ENCODE measurements at places on chromosomes 16 and 17.

- DNase-seq = no peak
These were observed 21.9 kb downstream of the AIPL1 start for GRCh38 chr17:6413065-6413464.

DNA sequence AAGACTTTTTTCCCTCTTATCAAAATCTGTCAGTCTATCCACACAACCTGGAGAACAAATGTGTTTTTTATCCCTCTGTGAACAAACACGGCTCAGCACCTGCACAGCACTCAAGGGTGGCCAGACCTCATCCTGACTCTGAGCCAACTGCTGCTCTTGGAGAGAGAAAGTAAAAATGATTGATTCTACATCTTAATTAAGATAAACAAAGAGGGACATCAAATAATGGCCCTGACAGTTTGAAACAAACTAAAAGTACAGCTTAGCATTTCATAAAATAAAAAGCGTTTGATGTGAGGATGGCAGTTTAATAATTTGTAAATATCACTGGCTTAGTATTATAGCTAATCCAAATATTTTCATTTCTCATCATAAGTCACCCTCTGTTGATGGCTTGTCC is 106.2 kb downstream of the SNX11 start:
- DNase-seq = no peak

GRCh38 chr17:51191895-51192294 is 25.7 kb downstream of the NME2 start:
- no peak for DNase-seq

GRCh38 chr16:85253084-85253941 is 141.0 kb upstream of the CIBAR2 start:
- DNase-seq = no peak

DNA sequence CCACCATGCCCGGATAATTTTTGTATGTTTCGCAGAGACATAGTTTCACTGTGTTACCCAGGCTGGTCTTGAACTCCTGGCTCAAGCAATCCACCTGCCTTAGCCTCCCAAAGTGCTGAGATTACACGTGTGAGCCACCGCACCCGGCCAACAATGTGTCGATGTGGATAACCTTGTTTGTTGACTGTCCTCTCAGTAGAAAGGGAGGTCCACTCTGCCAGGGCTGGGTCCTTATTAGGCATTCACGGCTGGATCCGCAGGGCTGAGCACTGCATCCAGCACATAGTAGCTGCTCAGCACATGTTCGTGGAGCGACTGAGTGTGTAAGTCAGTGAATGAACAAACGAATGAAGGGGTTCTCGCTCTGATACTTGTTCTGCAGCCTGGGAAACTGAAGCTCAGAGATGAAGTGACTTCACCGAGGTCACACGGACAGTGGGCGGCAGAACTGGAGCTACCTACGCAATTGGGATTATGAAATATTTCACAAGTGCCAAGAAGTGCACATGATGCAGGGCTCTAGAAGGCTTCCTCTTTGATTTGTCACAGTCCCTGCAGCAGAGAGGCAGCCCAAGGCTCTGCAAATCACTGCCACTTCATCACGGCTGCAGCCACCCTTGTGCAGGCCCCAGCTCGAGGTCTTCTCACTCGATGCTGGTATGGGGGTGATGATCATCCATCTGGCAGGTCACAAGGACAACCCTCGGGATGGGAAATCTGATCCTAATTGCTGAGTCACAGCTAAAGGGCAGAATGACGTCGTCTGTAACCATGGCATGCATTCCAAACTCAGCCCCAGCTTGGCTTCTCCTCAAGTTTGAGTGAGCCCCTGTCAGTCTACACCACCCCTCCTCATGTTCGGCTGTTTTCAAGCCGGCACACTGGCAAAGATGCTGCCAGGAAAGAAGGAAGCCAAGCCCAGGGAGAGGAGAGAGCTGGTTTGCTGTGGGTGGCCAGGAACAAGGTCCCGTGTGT is 28.0 kb upstream of the SNN start:
- peak; percentile 99 for DNase-seq

- DNase-seq = no peak
These were observed 171.0 kb downstream of the XYLT1 start for GRCh38 chr16:17299790-17300189.

GRCh38 chr17:6570731-6571451 is 14.5 kb upstream of the PITPNM3 start:
- DNase-seq = no peak

GRCh38 chr17:48149787-48150463 is 42.4 kb downstream of the SNX11 start:
- no peak for DNase-seq

Measured in BJ (cell line).